ENCODE measurements at places on chromosomes 6 and 20. TPM values are rescaled to one million over a fixed set of nuclear protein-coding genes. Genes with fewer than 3 reads are reported as not detected.

DNA sequence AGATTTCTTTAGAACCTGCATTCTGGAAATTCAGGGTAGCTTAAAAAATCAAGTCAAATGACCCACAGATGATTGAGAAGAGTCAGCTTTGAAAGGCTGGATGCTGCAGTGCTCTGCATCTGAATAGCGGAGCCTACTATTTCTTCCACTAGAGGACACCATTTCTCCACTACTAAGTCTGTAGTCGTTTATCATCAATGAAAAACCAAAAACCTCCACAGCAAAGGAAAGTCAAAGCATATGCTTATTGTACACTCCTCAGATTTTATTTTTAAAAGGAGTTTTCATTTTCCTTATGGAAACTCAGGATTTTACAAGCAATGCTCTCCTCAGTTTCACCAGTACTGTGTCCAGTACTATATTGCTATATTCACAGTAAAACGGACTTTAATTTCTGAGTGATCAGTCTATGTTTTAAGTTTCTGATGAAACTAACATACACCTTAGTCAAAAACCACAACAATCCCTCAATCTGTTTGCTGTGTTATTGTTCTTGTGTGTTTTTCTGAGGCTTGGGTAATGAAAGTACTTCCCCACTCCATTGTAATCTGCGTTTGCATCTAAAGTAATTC is 50.5 kb upstream of the ENPP5 start:
- no peak for DNase-seq

AARS2 gene
- 22.2 TPM for total RNA-seq

DNA sequence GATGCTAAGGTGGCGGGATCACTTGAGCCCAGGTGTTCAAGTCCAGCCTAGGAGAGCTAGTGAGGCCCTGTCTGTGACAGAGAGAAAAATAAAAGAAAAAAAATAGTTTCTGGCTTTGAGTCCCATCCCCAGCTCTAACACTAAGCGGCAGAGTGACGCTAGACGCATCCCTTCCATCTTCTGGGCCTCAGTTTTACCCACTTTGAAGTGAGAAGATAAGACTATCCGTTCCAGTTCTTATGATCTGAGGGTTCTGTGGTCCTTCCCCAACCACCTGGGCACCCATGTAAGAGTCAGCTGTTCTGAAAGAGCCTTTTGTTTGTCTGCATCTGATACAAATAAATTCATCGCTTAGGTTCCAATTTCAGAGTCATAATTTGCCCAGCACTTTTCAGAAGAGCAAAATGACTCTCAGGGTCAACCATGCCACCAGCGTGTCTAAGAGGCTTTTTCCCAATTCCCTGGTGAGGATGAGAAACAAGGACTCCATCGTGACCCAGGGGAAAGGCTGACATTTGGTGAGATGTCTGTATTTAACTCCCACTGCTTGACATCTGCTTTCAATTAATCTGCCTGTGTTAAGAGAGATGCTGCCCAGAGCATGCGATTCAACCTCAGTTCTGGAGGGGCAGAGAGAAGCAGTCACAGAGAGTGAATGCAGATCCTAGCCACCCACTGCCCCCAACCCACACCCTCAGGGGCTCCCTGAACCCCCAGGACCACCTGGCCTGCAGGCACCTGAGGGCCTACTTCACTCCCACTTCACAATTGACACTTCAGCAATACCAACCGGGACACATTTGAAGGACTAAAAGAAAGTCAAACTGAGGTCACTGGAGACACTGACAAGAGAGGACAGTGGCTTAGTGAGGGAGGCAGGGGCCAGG is 131.6 kb upstream of the TOP1 start:
- no peak for DNase-seq

DNA sequence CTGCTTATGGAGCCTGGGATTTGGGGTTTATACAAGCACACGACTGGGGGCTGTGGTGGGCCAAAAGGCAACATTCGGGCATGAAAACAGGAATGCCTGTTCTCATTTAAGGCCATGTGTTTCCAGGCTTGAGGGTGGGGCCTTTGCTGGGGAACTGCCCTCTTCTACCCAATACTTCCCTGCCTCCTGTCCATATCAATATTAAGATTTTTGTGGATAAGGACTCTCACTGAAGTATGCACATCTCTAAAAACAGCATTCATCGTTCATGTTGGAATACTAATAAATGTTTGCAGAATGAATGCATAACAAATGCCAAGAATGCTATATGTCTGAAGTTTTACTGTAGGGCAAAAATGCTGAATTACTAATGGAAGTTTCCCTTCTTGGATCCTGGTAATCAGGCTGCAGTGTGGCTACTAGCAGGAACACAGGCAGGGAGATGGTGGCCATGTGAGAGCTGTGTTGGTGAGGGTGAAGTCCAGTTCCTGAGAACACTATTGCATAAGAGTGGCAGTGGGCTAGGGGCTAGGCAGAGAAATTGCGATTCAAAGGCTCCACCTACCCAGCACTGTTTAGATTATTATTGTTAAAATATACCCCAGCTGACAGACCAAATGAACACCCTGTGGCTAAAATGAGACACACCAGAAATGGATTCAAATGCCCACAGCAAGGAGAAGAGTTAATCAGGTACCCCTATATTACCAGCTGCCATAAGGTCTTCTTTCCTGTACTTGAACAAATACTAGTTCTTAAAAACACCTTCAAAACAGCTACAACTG is 644.3 kb downstream of the EPM2A start:
- DNase-seq, result no peak

GRCh38 chr6:38166411-38167240 is 347.1 kb downstream of the ZFAND3 start:
- DNase-seq, result no peak

- no peak for DNase-seq
These were observed 126.1 kb downstream of the PXDC1 start for GRCh38 chr6:3625149-3625979.

Measured in activated T-helper 1 cell treated with anti-CD3 and anti-CD28 coated beads, Interleukin-12 subunit alpha, Interleukin-12 subunit beta, Interleukin-2, Interleukin-4 antibody, amounts not matched to agents 30 ng/mL and 10 ng/mL and 1 ng/mL, durations not matched to agents 14 hours and 24 hours and 36 hours (primary cell).